ENCODE measurements at places on chromosomes 5 and 9.

- peak; percentile 9 for DNase-seq
Observed at GRCh38 chr9:75169623-75170022, 81.3 kb downstream of the OSTF1 start.

DNA sequence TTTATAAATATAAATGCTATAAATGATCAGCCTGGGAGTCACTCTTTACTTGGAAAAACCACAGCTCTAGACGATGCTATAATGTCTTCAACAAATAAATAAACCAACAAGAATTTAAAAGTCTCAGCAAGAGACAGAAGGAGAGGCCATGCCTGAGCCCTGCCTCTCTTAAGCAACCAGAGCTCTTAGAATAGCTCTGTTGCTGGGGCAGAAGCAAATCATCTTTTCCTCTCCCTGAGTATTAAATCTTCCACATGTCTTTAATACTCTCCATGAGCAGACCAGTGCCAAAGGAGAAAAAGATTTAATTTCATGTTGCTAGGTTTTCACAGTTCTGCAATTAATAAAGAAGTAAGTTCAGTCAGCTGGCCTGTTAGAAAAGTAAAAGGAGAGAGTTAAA is 408.0 kb upstream of the SLC30A5 start:
- no peak for DNase-seq

GRCh38 chr5:72314571-72315172 is 5.4 kb downstream of the MRPS27 start:
- no peak for DNase-seq

GRCh38 chr9:3828495-3828894 is 302.7 kb upstream of the RFX3 start:
- no peak for DNase-seq

DNA sequence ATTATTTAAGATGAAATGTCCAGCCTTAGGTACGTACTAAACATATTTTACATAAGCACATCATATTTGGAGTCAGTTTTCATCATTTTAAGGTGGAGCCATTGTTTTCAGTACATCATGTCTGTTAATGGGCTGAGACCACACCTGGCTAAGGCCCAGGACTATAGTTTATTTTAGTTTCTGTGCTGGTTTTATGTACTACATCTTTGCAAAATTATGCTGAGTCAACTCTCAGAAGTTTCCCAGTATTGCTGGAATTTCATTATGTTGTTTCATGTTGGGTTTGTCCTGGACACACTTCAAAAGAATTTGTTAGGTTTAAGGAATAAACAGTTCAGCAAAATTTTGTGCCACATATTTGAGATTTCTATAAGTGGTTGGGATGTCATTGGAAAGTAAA is 171.2 kb downstream of the CCDC171 start:
- peak; percentile 31 for DNase-seq

DNA sequence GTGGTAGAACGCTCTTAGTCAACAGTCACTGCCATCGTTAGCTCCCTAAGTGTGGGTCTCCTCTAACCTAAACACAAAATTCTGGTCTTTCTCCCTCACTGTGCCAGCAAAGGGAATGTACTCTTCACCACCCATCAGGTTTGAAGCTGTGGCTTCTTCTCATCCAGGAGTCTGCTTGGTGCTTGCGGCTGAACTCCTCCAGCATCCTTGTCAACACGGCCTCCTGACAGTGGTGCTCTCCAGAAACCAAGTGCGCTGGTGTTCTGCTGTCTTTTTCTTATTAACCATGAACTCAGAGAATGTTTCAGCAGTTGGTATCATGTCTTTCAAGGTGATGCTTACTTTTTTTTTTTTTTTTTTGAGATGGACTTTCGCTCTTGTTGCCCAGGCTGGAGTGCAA is 23.9 kb upstream of the LPCAT1 start:
- DNase-seq: no peak

DNA sequence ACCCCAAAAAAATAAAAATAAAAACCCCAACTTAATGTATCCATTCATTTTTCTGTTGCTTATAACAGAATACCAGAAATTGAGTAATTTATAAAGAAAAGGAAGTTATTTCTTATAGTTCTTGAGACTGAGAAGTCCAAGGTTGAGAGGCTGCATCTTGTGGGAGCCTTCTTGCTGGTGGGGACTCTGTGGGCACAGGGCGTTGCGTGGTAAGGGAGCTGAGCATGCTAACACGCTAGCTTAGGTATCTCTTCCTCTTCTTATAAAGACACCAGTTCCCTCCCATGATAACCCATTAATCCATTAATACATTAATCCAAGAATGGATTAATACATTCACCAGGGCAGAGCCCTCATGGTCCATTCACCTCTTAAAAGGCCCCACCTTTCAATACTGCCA is 150.9 kb downstream of the ZSWIM6 start:
- no peak for DNase-seq

- no peak for DNase-seq
Observed at GRCh38 chr5:83125560-83125959, 48.2 kb downstream of the XRCC4 start.

- DNase-seq: no peak
Observed at GRCh38 chr9:131943351-131943841, 136.3 kb downstream of the MED27 start.

- no peak for DNase-seq
Observed at GRCh38 chr9:134955156-134955555, 37.4 kb upstream of the FCN1 start.

DNA sequence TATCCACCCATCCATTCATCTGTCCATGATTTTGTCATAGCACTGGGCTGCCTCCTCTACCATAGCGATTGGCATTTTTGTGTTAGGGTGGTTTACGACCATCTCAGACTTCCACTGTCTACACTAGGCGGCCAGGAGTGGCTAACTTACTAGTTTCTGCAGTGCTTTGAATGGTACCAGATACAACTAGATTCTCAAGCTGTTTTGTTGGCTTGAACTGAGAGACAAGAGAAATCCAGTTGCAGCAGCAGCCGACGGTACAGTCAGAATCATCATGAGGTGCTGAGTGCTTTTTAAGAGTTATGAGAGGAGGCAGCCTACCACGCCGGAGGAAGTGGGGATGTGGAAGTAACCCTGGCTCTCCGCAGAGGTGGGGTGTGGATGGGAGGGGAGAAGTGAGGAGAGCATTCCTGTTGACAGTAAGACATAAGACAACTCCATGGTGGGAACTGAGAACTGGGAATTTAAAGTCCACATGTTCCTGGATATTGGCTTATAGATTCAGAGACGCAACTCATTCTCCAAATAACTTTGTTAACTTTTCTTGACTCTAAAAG is 27.9 kb downstream of the COL5A1 start:
- DNase-seq: no peak

- DNase-seq: no peak
Observed at GRCh38 chr9:121821326-121821725, 169.9 kb downstream of the DAB2IP start.

- no peak for DNase-seq
Observed at GRCh38 chr5:168575391-168576372, 3.5 kb downstream of the PANK3 start.

DNA sequence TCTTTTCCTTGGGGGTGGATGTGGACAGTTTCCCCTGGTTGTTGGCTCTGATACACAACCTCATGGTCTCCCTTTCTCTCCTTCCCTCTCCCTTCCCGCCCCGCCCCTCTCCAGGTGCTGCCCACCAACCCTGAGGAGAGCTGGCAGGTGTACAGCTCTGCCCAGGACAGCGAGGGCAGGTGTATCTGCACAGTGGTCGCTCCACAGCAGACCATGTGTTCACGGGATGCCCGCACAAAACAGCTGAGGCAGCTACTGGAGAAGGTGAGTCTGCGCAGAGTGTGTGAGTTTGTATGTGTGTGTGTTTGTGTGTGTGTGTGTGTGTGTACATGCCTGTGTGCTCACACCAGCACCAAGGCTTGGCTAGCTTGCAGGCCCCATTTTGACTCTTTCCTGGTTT is 2.6 kb downstream of the OLFM1 start:
- no peak for DNase-seq

DNA sequence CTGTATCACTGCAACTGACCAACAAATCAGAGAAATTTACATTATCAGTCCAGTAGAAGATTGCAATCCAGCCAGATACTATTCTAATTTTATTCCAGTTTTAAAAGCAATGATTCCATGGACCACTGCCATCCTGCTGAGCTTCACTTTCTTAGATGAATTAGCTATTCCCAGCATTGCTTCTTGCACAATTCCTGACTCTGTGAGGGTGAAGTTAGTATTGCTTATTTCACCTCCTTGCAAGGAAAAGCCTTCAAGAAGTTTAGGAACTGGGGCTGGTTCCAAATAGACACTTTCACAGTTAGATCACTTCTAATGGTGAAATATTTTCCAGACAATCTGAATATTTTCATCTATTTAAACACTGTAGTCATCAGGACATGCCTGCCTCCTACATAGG is 338.6 kb upstream of the TNC start:
- DNase-seq: no peak

GRCh38 chr9:79395755-79396154 is 176.0 kb upstream of the TLE4 start:
- no peak for DNase-seq

DNA sequence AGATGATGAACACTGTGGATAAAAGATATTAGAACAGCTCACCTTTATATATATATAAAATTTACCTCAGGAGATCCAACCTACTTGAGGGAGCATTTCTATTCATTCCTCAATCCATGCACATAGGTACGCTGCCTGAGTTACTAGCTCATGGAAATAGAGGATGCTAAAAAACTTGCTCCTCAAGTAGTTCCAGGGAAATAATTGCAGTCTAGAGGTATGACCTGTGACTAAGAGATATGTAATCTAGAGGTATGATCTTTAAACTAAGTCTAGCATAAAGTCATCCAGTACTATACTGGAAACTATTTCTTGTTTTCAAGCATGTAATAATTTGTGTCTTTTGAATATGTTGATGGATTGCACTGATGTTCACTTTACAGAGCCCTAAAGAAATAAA is 471.2 kb downstream of the TAF11L14 start:
- DNase-seq: no peak

GRCh38 chr5:131633830-131634229 is 1.2 kb downstream of the RAPGEF6 start:
- no peak for DNase-seq

GRCh38 chr5:141787376-141787775 is 90.8 kb downstream of the PCDH1 start:
- no peak for DNase-seq

DNA sequence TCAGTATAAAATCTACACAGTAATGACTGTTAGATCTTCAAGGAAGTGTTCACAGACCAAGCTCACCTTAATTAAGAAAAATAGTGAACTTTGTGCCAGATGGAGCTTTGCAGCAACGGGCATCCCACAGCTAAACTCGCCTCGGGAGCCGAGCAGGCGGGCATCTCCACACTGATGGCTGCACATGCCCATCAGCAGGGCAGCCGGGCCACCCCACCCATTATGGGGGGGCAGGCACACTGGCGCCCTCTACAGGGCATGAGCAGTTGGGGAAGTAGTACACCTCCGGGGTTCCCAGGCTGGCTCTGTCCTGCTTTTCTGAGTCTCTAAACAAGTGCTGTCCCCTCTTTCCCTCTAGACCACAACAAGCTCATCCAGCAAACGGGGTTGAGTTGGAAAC is 21.6 kb downstream of the ANKS6 start:
- DNase-seq: no peak

DNA sequence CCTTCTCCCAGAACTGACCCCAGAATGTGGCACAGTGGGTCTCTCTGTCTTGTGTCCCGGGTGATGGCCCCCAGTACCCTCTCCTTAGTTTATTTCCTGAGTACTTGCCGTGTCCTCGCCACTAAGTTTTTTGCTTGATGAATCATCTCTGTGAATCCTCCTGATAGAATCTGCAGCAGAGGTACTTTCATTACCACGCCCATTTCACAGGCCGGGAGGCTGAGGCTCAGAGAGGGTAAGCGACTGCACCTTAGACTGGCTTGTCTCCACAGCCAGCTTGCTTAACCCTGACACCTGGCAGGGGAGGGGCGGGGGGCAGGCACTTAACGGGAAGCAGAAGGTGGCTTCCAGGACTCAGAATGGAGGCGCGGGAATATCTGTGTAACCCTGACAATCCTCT is 7.9 kb upstream of the IER5L start:
- no peak for DNase-seq

- DNase-seq: no peak
Observed at GRCh38 chr9:92414566-92414965, 9.7 kb downstream of the OMD start.

DNA sequence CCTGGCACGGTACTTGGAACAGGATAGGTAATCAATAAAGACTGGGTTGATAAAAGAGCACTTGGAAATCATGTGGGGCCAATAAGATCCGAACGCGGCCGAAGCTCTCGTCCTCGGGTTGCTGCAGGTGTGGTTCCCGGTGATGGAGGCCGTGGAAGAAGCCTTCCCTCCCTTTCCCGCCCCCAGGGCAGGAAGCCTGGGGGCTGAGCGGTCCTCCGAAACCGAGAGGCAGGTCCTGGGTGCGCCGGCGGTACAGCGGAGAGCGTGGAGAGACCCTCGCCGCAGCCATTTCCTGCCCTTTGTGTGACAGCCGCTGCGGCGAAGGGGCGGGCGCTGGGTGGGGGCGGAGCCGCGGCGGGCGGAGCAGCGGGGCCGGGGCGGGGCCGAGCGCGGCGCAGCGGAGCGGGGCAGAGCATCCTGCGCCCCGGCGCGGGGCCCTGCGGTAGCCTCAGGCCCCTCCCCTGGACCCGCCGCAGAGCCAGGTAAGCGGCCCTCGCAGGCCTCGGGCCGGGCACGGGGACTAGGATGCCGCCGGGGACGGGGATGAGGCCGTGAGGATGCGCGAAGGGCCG is at the start of gene CYFIP2:
Gene CYFIP2, plus strand, starts transcription at position 410 of the 572 bp plus-strand sequence. CDS start 19,239 bp downstream, outside the sequence.
- DNase-seq: peak; percentile 48

DNA sequence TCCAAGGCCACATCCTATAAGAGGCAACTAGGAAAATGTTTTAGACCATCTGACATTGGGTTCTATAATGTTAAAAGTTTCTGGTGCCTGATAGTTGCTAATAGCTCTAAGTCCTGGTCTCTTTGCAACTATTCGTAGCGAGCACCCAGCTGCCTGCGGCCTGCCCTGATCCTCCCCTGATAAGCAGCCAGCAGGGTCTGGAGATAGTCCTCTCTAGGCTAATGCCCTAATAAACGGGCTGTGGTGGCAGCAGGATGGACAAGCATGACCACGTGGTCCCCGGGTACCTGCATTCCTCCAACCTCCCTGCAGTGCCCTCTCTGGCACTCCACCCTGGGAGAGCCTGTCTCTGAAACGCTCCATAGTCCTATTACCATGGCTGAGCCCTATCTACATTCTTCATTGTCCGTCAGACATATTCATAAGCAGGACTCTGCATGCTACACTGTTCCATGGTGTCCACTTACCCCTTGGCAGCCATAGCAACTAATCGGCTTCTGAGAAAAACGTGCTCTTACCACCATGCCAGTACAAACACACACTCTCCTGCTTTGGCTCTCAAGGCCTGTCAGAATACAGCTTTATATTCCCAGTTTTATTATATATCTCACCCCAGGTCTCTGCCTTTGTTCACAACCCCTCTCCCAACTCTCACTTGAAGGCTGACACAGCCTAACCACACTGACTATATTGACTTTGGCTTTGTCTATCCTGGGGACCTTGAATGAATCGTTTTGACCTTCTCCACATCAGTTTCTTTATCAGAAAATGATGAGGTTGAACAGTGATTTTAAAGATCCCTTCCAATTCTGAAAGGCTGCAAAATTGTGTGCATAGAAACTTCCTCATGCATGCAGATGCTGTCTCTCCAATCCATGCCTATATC is 49.9 kb upstream of the DAPK1 start:
- no peak for DNase-seq
